ENCODE measurements at places on chromosomes 12 and 14.
A peak's percentile ranks its signal among the peaks of the same experiment; 100 is the strongest.

DNA sequence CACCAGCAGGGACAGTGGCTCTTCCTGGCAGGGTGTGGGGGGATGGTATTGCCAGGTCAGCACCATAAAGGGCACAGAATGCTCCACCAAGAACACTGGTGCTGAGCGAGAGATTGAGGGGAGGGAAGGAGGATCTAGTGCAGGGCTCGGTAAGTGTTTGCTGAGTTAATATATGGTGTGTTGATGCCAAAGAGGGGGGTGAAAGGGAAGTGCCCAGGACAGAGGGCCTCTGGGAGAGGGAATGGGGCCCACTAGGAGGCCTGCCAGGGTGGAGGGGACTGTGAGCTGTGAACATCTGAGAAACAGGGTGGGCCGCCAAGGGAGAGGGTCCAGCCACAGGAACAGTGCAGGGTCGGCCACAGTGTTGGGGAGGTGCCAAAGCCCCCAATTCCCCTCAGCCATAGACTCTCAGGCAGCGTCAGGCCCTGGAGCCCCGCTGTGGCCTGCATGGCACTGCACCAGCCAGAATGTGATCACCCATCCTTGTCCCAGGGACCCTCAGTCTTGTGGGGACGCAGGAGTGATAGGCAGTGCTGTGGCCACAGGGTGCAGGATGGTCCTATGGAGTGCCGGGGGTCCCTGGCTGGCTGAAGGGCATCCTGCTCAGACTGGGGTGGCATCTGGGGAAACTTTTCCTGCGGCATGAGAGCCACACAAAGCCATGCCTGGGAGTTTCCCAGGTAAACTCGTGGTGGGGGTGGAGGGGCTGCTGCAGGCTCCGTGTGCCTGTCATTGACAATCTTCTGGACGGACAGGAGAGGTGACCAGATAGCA lies 11.9 kb downstream of the RIN3 start:
- DNase-seq, result no peak

GRCh38 chr12:85036234-85036707 lies at the start of the genes LRRIQ1 and TSPAN19:
LRRIQ1 (plus strand) TSS chr12:85036351; CDS start chr12:85038177, 1,826 bp downstream.
TSPAN19 (minus strand) TSS chr12:85036277; CDS start chr12:85029946, 6,331 bp downstream.
- DNase-seq, result peak; percentile 0

DNA sequence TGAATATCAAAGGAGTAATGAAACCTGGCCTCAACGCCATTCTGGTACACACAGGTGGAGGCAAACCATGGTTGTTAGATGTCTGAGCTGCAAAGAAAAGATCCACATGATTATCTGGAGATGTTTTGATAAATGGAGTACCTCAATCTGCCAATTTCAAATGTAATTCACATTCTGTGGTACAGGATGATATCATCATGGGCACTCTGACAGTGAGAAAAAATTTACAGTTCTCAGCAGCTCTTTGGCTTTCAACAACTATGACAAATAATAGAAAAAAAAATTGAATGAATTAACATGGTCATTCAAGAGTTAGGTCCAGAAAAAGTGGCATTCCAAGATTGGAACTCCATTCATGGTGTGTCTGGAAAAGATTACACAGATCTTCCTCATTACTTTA lies 17.3 kb downstream of the TMED8 start:
- no peak for DNase-seq

- no peak for DNase-seq
Measured at GRCh38 chr14:23545740-23546365, 5.7 kb downstream of the ZFHX2 start.

GRCh38 chr12:116677202-116677661 lies 60.6 kb downstream of the SPRING1 start:
- DNase-seq, result no peak

DNA sequence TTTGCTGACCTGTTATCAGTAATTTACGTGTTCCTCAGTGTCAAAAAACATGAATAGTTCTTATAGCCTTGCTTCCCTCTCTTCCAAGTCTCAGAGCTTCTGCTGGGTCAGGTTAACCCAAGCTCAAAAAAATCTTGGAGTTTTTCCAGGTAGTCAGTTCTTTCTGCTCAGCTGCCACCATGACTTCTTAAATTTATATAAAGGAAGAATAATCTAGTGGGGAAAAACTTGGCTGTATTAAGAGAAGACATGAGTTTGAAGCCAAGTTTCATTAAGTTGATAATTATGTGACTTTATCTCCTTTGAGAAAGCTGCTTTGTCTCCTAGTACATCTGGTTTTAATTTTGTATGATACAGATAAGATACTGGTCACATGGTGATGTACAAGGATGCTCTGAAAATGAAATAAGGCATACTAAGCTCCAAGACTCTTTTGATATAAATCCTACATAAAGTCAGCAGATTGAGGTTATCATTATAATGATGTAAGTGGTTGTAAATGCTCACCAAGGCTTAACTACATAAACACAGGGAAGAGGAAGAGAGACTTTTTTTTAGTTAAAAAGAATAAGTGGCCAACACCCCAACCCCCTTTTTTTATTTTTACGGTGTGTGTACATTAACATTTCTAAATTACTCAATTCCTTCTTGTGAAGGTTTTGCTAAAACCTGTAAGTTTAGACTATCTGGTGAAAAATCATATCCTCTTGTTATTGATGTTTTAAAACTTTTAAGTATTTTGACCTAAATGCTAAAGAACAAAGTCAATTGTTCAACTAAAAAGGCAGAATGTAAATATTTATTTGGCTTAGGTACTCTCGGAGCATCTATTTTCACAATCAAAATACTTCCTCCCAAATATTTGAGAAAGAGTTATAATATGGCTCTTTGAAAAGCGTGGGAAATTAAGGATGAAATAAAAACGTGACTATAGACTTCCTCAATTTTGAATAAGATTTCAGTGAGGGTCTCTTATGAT lies 84.1 kb upstream of the SLC38A2 start:
- DNase-seq, result no peak

DNA sequence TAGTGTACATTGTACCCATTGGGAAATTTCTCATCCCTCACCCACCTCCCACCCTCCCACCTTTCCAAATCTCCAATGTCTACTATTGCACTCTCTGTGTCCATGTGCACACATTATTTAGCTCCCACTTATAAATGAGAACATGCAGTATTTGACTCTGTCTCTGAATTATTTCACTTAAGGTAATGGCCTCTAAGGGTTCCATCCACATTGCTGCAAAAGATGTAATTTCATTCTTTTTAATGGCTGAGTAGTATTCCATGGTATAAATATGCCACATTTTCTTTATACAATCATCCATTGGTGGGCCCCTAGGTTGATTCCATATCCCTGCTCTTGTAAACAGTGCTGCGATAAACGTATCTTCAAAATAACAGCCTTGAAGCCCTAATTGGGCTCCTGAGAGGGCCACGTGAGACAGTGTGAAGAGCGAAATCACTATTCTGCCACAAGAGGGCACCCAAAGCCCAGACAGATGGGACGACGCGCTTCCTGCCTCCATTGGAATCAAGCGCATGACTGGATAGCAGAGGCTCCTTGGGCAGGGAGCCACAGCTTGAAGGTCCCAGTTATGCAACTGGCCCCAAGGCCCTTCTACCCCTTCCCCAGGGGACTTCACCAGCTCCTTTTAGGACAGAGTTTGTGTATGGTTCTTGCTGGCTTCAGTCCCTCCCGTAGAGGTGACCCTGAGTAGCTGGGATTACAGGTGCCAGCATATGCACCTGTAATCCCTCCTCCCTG lies 21.3 kb upstream of the CD27 start:
- peak; percentile 50 for DNase-seq

DNA sequence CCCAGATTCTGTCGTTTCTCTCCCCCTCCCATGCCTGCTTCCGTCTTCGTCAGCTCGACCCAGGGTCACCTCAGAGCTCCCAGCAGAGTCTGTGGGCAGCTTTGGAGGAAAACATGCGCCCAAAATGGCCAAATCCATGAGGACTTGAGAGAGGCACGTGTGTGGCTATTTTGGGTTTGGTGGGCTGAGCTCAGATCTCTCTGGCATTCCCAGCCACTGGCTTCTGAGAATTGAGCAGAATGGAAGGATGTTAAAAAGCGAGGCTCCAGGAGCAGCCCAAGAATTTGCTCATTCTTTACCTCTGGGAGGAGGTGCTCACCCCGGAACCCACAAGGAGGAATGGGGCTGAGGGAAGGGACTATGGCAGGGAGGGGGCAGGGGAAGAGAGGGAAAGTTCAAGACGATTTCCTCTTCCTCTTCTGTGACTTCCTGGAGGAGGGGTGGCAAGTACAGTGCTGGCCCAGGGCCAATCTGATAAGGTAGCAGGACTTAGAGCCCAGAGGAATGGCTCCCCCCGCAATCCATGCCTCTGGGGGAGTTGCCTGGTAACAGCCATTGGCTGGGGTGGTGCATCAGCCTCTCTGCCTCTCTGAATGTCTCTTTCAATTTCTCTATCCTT lies 20.1 kb downstream of the TSPAN9 start:
- no peak for DNase-seq

DNA sequence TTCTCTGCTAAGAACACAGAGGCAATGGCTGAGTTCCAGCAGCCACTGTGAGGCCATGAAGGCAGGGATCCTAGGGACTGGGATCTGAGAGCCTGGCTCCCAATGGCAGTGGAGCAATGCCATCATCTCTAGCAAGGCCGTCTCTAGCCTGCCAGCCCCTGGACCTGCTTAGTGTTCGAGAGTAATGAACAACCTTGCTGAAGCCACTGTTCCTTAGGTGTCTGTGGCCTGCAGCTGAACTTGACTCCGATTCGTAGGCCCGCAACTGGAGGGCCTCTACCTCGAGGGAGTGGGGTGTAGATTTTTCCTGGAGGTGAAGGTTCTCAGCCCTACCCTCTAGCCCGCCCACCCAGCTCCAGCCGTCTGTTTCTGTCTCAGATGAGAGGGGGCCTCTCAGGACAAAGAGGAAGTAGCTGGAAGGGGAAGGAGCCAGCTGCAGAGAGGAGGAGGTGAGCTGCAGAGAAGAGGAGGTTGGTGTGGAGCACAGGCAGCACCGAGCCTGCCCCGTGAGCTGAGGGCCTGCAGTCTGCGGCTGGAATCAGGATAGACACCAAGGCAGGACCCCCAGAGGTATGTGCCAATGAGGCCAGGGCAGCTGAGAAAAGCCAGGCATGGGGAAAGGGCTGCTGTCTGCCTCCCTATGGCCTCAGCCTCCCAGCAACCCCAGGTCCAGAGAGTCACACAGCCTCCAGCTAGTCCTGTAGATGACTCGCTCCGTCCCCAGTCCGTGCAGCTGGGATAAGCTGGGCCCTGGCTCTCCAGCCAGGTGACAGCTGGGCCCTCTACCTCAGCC lies at the start of gene PLD4:
Gene PLD4 (plus strand): TSS at position 459 of the 793 bp plus-strand sequence. CDS start 2,262 bp downstream, outside the sequence.
- no peak for DNase-seq

GRCh38 chr12:11081987-11082386 lies 10.1 kb downstream of the TAS2R43 start:
- no peak for DNase-seq

DNA sequence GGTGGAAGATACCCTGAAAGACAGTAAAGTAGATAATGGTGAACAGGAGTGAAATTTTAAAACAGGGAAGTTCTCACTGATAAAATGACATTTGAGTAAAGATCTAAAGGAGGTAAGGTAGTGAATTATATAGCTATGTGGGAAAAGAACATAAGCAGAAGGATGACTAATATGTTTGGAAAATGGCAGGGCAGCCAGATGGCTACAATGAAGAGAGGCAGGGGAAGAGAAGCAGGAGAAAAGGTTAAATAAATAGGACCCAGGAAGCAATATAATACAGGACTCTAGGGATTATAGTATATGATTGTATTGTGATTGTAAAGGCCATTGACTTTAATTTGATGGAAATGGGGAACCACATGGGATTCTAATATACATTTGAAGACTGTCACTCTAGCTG lies 33.0 kb downstream of the SCFD1 start:
- DNase-seq, result no peak

GRCh38 chr12:71208053-71208685 lies 50.4 kb upstream of the TSPAN8 start:
- DNase-seq, result no peak

DNA sequence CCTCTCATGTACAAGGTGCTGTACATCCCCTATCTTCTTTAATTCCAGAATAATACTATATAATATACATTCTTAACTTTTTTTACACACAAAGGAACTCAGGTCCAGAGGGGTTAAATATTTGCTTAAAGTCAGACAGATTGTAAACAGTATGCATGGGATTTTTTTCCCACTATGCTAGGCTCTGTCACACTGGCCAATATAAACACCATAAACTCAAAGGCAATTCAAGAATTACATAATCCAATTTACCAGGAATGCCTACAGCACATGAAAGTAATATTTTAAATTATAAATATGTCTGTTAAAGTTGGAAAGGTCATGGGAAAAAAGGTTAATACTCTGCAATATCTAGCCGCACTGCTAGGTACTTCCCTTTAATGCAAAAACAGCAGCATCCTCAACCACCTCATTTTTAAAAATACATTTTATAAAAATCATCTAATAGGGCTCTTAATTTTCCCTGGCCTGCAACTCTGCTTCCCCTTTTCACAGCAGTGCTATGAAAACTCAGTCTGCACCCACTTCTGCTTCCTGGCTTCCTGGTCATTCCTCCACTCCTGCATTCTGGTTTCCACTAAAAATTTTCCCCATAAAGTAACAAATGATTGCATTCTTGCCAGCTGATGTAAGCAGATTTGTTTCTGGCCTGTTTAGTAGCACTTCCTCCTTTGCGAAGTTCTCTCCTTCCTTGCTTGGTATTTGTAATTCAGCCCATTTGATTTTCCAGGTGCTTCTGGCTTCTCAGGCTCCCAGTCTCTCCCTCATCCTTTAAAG lies 128.1 kb downstream of the ITPR2 start:
- no peak for DNase-seq

DNA sequence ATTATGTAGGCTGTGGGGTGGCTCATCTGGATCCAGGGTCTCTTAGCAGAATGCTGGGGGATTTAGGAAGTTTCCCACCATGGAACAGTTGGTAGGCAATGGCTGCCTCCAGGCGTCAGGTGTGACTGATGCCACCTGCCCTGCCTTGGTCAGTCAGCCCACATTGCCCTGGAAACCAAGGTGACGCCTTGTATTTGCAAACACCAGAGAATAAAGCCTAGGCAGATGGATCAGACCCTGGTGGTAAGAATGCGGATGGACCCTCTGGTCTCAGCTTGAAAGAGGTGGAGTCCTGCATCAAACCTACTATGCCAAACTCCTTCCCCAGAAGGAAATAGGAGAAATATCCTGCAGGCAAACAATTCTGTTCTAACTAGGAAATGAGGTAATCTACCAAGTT lies 38.2 kb downstream of the NCKAP5L start:
- DNase-seq, result no peak

DNA sequence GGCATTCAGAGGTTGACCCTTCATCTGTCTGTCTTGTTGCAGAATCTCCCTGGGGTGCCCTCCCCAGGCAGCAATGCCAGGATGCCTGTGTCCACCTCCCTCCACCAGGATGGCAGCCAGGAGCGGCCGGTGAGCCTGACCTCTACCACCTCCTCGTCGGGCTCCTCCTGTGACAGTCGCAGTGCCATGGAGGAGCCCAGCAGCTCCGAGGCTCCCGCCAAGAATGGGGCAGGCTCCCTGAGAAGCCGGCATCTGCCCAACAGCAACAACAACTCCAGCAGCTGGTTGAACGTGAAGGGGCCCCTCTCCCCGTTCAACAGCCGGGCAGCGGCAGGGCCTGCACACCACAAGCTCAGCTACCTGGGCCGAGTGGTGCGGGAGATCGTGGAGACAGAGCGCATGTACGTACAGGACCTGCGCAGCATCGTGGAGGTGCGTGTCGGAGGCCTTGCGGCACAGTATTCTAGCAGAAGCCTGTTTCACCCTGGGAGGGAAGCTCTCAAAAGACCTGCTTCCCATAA lies 23.4 kb downstream of the PLEKHG3 start:
- DNase-seq, result no peak

All from stimulated activated CD4-positive, alpha-beta T cell treated with anti-CD3 and anti-CD28 coated beads, TNF-alpha, amount 100 ng/mL, for 4 hours (primary cell).